ENCODE measurements at places on chromosomes 2 and 18. TPM values are rescaled to one million over a fixed set of nuclear protein-coding genes. Genes with fewer than 3 reads are reported as not detected.

The METAP1D gene
- total RNA-seq = 2.4 TPM

DNA sequence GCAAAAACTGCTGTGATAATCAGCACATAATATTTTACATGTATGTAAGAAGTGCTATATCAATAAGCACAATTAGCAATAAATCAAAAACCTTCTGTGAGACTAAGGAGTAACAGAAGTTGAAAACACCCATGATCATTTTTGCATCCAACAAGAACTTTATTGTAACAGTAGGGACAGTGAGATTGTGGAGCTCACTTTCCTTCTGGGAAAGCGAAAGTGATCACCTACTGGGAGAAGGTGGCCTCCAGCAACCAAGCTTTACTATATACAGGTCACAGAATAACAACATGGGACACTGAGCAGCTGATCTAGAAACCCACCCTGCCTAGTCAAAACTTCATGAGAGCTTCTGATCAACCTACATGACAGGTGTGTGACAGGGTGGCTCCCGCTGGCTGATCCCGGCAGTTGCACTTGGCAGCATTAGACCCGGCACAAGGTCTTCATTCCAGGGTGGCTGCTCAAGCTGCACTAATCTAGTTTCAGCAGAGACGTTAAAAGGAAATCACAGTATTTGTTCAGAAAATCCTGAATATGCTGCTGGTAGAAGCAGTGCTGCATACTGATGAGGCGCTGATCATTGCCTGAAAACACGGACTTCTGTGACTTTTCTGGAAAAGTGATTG, 63.5 kb upstream of the ARL5A start:
- DNase-seq = no peak
- H3K27me3 ChIP-seq = no peaks in the 10 kb centered on the region
- no peak overlapping the region for H3K4me3 ChIP-seq

The CPO gene
- total RNA-seq = not detected

GRCh38 chr2:229641676-229642075, 72.7 kb downstream of the DNER start:
- H3K4me1 ChIP-seq = no peaks in the 10 kb centered on the region
- H3K27me3 ChIP-seq = no peaks in the 10 kb centered on the region
- no peak overlapping the region for H3K4me3 ChIP-seq
- no peak for DNase-seq

The RTP5 gene
- not detected for total RNA-seq

DNA sequence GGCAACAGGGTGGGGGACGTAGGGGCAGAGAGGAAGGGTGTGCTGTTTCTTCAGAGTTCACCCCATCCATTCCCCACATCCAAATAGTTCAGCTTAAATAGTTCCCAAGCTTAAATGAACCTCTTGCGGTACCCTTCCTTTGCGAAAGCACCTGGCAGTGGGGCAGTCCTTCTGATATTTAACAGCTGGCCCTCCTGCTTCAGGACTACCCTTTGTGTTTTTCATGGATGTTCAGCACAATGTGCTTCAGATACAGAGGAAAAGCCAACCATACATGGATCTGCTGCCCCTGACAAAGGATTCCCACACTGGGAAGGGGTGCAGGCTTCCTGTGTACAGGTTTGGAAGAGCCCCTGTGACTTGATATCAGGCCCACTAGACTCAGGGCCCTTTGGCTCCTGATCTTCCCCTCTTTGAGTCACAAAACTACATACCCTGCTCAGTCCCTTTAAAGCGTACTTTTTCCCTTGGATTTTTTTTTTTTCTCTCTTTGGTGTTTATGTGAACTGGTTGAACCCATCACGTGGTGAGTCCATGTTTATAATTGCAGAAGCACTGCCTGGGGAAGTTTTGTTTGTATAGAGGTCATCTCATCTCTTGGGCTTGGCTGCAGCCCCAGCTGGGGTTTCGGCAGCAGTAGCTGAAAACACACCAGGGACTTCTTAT, 45.3 kb upstream of the IGFBP5 start:
- H3K27ac ChIP-seq = peak overlapping the region; percentile 76
- no peaks in the 10 kb centered on the region for H3K36me3 ChIP-seq
- DNase-seq = no peak
- H3K27me3 ChIP-seq = no peaks in the 10 kb centered on the region
- H3K4me3 ChIP-seq = no peak overlapping the region

DNA sequence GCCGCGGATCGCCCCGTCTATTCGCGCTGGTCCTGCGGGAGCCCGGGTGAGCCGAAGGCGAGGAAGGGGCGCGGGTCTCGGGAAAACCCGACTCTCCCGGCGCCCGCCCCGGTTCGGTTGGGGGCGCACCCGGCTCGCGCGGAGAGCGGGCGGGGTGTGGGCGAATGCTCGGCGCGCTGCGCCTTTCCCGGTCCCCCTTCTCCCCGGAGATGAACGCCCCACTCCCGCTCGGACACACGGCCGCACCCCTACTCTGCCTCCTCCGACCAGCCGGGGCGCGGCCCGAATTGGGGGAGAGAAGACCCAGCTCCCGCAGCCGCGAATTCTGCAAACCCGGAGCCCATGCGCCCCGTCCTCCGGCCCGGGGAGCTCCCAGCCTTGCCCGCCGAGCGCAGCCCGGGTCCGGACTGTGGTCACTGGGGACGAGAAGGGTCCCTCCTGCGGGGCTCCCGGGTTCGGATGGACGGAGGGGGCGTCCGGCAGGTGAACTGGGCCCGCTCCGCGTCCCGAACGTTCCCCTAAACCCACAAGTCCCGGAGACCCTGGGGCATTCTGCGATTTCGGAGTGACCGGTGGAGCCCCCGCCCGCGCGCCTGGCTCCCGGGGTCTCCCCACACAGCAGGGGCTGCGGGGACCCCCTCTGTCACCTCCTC, 734 bp downstream of the KCNG2 start:
- H3K27ac ChIP-seq = no peak overlapping the region
- H3K36me3 ChIP-seq = no peaks in the 10 kb centered on the region
- H3K27me3 ChIP-seq = peaks cover 67% of the 10 kb centered on the region
- H3K4me1 ChIP-seq = peaks cover 12% of the 10 kb centered on the region

- H3K36me3 ChIP-seq = no peaks in the 10 kb centered on the region
- H3K27ac ChIP-seq = no peak overlapping the region
- H3K4me3 ChIP-seq = no peak overlapping the region
These were observed 5.8 kb downstream of the SLC14A2 start for GRCh38 chr18:45621061-45621511.

The IKZF2 gene
- total RNA-seq = 44.1 TPM

DNA sequence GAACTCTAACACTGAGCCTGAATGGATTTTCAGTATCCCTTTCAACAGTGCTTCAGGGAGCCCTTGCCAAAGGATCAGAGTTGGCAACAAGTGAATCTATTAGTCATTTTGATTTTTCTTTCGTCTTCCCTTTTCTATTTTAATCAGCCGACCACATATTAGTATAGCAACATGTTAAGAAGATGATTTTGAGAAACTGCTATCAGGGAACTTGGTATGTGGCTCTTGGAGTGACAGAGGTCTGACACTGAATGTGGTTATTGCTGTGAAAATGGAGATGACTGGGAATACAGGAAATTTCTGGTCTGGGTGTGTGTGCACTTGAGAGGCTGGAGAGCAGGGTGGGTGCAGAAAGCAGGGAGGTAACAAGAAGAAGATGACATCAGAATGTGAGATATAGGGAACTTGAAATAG, 28.7 kb upstream of the IL1RL1 start:
- H3K36me3 ChIP-seq = no peaks in the 10 kb centered on the region
- peaks cover 29% of the 10 kb centered on the region for H3K27me3 ChIP-seq
- no peak overlapping the region for H3K27ac ChIP-seq
- H3K4me1 ChIP-seq = no peaks in the 10 kb centered on the region
- no peak overlapping the region for H3K4me3 ChIP-seq
- DNase-seq = no peak

GRCh38 chr2:43300222-43300621, 73.8 kb upstream of the ZFP36L2 start:
- no peak overlapping the region for H3K4me3 ChIP-seq
- no peak for DNase-seq
- H3K36me3 ChIP-seq = no peaks in the 10 kb centered on the region
- no peaks in the 10 kb centered on the region for H3K27me3 ChIP-seq

The CENPA gene
- 3.4 TPM for total RNA-seq

The NYAP2 gene
- 0.09 TPM for total RNA-seq

- H3K27ac ChIP-seq = no peak overlapping the region
- DNase-seq = no peak
- H3K27me3 ChIP-seq = no peaks in the 10 kb centered on the region
- H3K36me3 ChIP-seq = no peaks in the 10 kb centered on the region
- H3K4me3 ChIP-seq = no peak overlapping the region
- no peaks in the 10 kb centered on the region for H3K4me1 ChIP-seq
These were observed 29.7 kb upstream of the CCDC178 start for GRCh38 chr18:33470216-33470615.
